ENCODE measurements at places on chromosomes 1 and 21. TPM values are rescaled to one million over a fixed set of nuclear protein-coding genes. Genes with fewer than 3 reads are reported as not detected.
A peak's percentile ranks its signal among the peaks of the same experiment; 100 is the strongest.

- no peak for DNase-seq
Observed at GRCh38 chr1:243944429-243945160, 94.6 kb upstream of the AKT3 start.

Gene PRAMEF8
- total RNA-seq: not detected

GRCh38 chr1:11845641-11846335 is 1.8 kb downstream of the NPPA start:
- no peak for DNase-seq

Gene LCE1D
- total RNA-seq: not detected

- DNase-seq: no peak
Observed at GRCh38 chr1:48746906-48747305, 29.8 kb downstream of the BEND5 start.

Gene ILDR2
- total RNA-seq: 4.1 TPM

DNA sequence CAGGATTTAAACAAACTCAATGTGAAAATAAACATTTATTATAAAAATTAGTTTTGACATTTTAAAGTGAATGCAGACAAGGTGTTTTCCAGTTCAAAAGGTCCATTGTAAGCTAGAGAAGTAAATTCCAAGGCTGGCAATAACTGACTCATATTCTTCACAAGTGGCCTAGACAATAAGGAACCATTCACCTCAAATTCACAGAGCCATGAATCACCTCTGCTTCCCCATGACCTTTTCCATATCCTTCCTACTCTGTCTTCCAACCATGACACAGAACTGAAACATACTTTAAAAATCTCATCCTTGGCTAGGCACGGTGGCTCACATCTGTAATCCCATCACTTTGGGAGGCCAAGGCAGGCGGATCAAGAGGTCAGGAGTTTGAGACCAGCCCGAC is 24.8 kb downstream of the F11R start:
- DNase-seq: no peak

DNA sequence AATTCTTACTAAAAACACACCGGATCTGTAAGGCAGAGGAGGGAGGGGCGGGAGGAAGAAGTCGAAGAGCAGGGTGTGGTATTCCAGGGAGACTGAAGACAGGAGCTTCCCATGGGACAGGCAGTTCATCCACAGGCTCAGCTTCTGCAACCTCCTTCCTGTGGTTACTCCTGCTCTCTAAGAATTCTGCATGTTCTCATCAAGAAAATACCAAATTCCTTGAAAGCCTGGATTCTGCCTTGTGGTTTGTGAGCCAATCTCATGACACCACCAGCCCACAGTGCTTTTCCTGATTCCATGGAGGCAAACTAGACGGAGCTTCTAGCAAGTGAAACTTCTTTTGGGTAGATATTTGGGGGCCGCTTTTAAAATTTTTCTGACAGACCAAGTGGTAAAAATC is 1.1 kb upstream of the ST6GALNAC3 start:
- no peak for DNase-seq

GRCh38 chr1:199356561-199356960 is 670.9 kb upstream of the NR5A2 start:
- DNase-seq: no peak

DNA sequence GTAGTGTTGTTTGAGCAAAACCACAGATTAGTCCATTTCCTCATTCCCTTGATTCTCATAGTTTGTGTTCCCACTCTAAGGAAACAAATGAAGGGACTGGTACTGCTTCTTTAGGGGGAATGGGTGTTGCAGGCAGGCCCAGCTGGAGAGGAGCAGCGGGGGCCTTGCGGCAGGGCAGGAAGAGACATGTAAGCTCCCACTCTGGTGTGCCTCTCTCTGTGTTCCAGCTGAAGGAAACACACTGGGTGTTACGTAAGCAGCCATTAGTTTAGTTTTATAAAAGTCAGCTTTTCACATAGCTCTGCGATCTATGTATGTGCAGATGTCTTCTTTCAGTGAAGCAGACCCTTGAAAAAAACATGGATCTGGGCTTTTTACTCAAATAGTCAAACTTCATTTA is 99.5 kb downstream of the CACHD1 start:
- no peak for DNase-seq

DNA sequence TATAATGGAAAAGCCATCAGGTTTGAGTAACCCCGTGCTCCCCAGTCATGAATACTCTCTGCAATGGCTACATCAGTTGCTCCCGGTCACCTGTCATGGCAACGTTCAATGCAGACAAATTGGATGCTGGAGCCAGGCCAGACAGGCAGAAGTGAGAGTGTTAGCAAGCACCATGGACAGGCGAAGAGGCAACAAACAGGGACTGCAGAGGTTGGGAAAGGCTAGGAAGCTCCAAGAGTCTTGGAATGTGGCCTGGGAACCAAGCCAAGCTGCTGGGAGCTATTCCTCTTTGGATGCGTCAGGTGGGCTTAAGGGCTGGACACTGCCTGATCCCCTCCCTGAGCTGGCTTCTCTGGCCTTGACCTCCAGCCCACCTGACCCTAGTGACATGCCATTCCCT is 102.9 kb downstream of the ACTL8 start:
- DNase-seq: no peak

GRCh38 chr1:228210076-228210651 is 2.3 kb downstream of the OBSCN start:
- DNase-seq: no peak

GRCh38 chr1:17976854-17977253 is 130.7 kb upstream of the IGSF21 start:
- no peak for DNase-seq

- no peak for DNase-seq
Observed at GRCh38 chr1:228141226-228142044, 1.4 kb downstream of the GUK1 start.

- no peak for DNase-seq
Observed at GRCh38 chr1:234871710-234872271, 256.8 kb downstream of the TOMM20 start.

GRCh38 chr1:173554089-173554488 is 48.8 kb downstream of the SLC9C2 start:
- no peak for DNase-seq

GRCh38 chr1:7745783-7746182 is 25.3 kb upstream of the VAMP3 start:
- DNase-seq: peak; percentile 72

GRCh38 chr1:10444795-10445397 is 4.9 kb upstream of the CORT start:
- DNase-seq: no peak

- peak; percentile 26 for DNase-seq
Observed at GRCh38 chr1:2049718-2050431, at the start of gene PRKCZ. Gene PRKCZ (plus strand): TSS chr1:2050411. CDS start chr1:2050631, 220 bp downstream.

Measured in urinary bladder (tissue), 4 donors.